Activated naive CD8-positive, alpha-beta T cell treated with anti-CD3 and anti-CD28 coated beads, Interleukin-2, amount 50 U/mL, for 24 hours (primary cell): ENCODE measurements at places on chromosomes 1 and 21.

- no peak for DNase-seq
These were observed 26.6 kb downstream of the RGS21 start for GRCh38 chr1:192343344-192343743.

GRCh38 chr1:202193614-202194327 is at the start of gene LGR6:
LGR6 (plus strand) TSS chr1:202193799; CDS start chr1:202193990, 191 bp downstream.
- no peak for DNase-seq

DNA sequence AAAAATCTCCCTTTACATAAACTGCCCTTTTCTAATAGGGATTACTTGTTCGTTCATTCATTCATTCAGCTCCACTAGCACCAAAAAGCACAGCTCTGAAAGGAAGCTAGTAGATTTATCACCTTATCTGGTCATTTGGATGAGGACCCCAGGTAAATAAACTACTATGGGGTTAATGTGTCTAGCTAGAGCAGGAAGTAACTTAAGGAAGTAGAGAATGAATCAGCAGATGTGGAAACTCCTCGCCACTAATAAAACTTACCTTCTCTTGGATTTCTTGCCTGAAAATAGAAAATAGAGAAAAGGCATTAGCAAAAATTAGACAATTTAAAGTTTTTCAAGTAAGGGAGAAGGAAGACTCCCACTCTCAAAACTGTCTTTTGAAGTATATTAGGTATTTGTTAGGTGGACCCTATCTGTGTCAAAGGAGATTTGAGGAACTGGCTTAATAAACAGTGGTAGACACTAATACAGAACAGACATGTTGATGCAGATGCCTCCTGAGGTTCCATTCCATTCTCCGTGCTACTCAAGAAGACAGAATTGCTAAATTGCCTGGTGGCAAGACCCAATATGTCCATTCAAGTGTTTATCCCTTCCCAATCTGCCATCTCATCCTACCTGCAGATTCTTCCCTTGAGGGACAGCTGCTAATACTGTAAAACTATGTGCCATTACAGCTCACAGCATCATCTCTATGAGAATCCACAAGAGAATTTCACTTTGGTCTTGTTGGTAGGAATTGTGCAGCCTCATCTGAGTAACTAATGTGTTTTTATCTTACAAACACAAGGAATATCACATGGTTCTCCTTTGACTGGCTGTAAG is 14.9 kb downstream of the SELL start:
- no peak for DNase-seq

DNA sequence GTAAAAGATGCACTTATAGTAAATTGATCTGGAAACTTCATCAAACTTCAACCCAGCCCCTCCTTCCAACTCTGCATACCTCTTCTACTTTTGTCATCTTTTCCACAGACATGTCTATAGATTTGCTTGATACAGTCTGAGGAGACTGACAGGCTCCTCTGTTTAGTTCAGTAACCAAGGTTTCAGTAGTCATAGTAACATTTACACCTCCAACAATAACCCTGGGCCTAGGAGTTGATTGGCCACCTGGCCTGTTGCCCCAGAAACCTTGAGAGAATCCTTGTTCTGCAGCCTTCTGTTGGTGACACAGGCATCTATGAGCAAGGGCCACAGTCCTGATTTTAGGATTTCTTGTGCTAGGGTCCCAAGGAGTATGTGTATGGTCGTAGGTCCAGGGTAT is at the start of gene CFAP141:
CFAP141 (minus strand) TSS at position 138 of the 400 bp plus-strand sequence; CDS start at position 112, 26 bp downstream.
- peak; percentile 24 for DNase-seq

- peak; percentile 25 for DNase-seq
These were observed 14.4 kb upstream of the ZFYVE9 start for GRCh38 chr1:52127181-52128180.

GRCh38 chr1:30789388-30790255 is 32.0 kb upstream of the LAPTM5 start:
- DNase-seq: no peak

- no peak for DNase-seq
These were observed 474.5 kb upstream of the BEND5 start for GRCh38 chr1:49251019-49251784.

- no peak for DNase-seq
These were observed 67.8 kb downstream of the LPAR3 start for GRCh38 chr1:84825161-84825560.

DNA sequence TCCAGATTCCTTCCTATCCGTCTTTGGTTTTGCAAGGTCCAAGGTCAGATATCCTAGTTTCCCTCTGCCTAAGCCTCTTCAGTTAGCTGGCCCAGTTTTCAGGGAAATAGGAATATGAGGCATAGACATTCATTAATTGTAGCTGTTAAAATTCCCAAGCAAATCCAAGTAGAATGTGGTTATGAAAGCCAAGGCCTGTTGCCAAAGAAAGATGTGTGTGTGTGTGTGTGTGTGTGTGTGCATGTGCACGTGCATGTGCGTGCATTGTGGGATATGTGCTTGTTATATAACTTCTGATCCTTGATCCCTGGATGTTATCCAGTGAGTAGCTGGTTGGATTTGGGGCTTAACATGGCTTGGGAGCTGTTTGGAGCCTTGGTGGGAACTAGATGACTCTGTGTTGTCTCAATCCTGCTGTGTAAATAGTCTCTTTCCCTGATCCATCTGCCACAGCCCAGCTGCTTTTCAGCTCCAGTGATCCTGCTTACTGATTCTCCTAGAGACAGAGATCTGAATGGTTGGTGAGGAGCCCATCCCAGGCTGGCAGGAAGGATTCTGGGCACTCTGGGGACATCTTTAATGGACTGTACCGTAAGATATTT is 70.6 kb upstream of the GCLM start:
- no peak for DNase-seq
